ENCODE measurements at places on chromosomes 5 and 9. TPM values are rescaled to one million over a fixed set of nuclear protein-coding genes. Genes with fewer than 3 reads are reported as not detected.

BTNL8 gene
- 135 TPM for polyA plus RNA-seq

ANKRD18A gene
- polyA plus RNA-seq: 0.51 TPM

IL3 gene
- polyA plus RNA-seq: not detected

CETN3 gene
- 34.6 TPM for polyA plus RNA-seq

ANXA6 gene
- polyA plus RNA-seq: 112 TPM

FAM169A gene
- polyA plus RNA-seq: 3.7 TPM

ACTBL2 gene
- polyA plus RNA-seq: 0.01 TPM

C9orf50 gene
- 0.33 TPM for polyA plus RNA-seq

CSF2 gene
- polyA plus RNA-seq: not detected

ANKRD20A1 gene
- polyA plus RNA-seq: 0.73 TPM

ESM1 gene
- 2.9 TPM for polyA plus RNA-seq

HTR1A gene
- polyA plus RNA-seq: not detected

ENHO gene
- polyA plus RNA-seq: 10.6 TPM

ROPN1L gene
- 0.30 TPM for polyA plus RNA-seq

SLC6A7 gene
- polyA plus RNA-seq: 5.7 TPM

CERCAM gene
- 19.9 TPM for polyA plus RNA-seq

PHPT1 gene
- polyA plus RNA-seq: 312 TPM

RGS7BP gene
- polyA plus RNA-seq: 1.1 TPM

ELOVL7 gene
- polyA plus RNA-seq: 77.3 TPM

GPX3 gene
- 34.3 TPM for polyA plus RNA-seq

HRH2 gene
- polyA plus RNA-seq: 2.1 TPM

ZNF483 gene
- polyA plus RNA-seq: 0.99 TPM

CRHBP gene
- 0.76 TPM for polyA plus RNA-seq

NRARP gene
- 32.4 TPM for polyA plus RNA-seq

GFI1B gene
- polyA plus RNA-seq: 6.2 TPM

RFK gene
- polyA plus RNA-seq: 58.8 TPM

SNCB gene
- polyA plus RNA-seq: 0.39 TPM

FOCAD gene
- polyA plus RNA-seq: 16.1 TPM

MIER3 gene
- polyA plus RNA-seq: 27.3 TPM

SEMA4D gene
- 32.8 TPM for polyA plus RNA-seq

PCDHB12 gene
- polyA plus RNA-seq: 1.2 TPM

SIT1 gene
- 0.78 TPM for polyA plus RNA-seq

PRXL2C gene
- polyA plus RNA-seq: 5.9 TPM

CCIN gene
- 0.07 TPM for polyA plus RNA-seq

OR1Q1 gene
- not detected for polyA plus RNA-seq

GLRA1 gene
- 0.03 TPM for polyA plus RNA-seq

DIAPH1 gene
- polyA plus RNA-seq: 89.4 TPM

SPINK13 gene
- polyA plus RNA-seq: not detected

FCN2 gene
- 0.04 TPM for polyA plus RNA-seq

LCN15 gene
- 14.0 TPM for polyA plus RNA-seq

NR6A1 gene
- 5.0 TPM for polyA plus RNA-seq

FOXI1 gene
- 0.03 TPM for polyA plus RNA-seq

DDX4 gene
- 0.10 TPM for polyA plus RNA-seq

ELAVL2 gene
- 1.2 TPM for polyA plus RNA-seq

All from large intestine (tissue), 12 donors.